ENCODE measurements at places on chromosomes 5 and 9.
A peak's percentile ranks its signal among the peaks of the same experiment; 100 is the strongest.

- no peak for DNase-seq
These were observed 97.0 kb upstream of the ANKRD55 start for GRCh38 chr5:56330167-56330566.

- DNase-seq, result no peak
These were observed 116.9 kb upstream of the S1PR3 start for GRCh38 chr9:88874391-88874790.

- DNase-seq, result no peak
These were observed 1.6 kb downstream of the B4GALT1 start for GRCh38 chr9:33165263-33166151.

DNA sequence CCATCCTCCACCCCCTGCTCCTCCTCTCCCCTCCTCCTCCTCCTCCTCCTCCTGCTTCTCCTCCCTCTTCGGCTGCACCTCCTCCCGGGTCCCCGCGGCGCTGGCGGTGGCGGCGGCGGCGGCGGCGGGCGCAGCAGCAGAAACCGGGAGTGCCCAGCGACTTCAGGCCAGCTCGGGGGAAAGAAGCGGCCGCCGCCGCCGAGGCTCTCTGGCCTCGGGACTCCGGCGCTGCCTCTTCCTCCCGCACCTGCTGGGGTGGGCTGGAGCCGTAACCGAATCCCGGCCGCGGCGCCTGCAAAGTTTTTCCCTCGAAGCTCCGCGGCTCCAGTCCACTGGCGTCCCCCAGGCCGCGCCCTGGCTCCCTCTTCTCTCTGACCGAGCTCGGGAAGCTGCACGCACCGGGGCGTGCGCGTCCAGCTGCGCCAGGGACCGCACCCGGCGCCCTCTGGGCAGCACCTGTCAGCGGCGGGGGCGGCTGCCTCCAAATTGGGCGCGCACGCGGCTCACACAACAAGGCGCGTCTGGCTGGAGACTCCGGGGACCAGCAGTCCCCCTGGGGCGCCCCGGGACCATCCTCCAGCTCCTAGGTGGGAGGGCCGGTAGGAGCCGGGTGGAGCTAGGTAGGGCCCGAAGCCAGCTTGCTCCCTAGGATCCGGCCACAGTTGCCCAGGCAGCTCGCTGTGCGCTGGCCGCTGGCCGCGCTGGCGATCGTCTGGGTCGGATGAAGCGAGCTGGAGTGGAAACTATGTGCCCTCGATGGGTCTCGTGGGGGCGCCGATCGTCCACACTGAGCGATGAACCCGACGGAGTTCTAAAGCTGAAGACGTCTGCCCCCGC lies at the start of gene MCTP1:
Gene MCTP1, minus strand, starts transcription at position 523 of the 837 bp plus-strand sequence.
- DNase-seq, result peak; percentile 2

DNA sequence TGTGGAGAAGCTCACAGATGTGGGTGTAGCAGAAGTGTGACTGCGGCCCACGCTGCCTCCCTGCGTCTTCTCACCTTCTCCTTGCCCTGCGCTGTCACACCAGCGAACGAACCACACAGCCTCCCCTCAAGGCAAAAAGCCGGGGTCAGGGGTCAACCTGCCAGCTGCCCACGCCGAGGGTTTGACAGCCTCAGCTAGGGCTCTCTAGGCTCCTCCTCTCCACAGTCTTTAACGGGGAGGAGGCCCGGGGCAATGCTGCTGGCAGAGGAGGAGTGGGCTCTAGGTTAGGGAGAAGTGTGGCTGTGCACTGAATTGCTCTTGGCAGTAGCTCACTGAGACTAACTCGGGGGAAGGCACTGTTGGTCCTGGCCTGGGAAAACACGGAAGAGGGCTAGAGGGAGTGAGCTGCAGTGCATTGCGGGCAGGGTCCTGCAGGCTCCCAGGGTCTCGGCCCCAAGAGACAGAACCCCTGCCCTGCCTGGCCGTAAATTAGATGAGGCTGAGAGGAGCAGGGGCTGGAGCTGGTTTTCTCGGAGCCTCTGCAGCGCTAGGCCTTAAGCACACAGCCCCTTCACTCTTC lies 4.2 kb upstream of the TRIM52 start:
- DNase-seq, result no peak

- no peak for DNase-seq
These were observed 505.0 kb downstream of the ELAVL2 start for GRCh38 chr9:23321049-23321448.

- peak; percentile 1 for DNase-seq
These were observed 121.6 kb downstream of the TLR4 start for GRCh38 chr9:117825609-117826347.

DNA sequence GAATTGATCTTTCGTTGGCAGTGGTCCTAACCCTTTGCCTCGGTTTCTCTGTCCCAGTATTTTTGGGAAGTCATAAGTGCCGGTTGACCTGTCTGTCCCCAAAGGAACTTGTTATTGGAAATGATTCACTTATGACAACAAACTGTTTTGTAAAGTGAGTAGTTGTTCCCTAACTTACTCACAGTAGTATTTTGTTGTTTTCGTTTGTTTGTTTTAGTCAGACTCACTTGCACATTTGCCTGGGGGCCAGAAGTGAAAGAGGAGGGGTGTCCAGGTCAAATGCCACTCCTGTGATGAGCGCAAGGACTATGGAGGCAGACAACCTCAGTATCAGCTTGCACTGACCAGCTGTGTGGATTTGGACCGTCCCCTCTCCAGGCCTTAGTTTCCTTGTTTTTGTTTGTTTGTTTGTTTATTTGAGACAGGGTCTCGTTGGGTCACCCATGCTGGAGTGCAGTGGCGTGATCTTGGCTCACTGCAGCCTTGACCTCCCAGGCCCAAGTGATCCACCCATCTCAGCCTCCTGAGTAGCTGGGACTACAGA lies 47.3 kb downstream of the ANKRD55 start:
- no peak for DNase-seq

- DNase-seq, result no peak
These were observed 72.5 kb downstream of the BASP1 start for GRCh38 chr5:17289681-17290539.

- no peak for DNase-seq
These were observed 155.1 kb downstream of the CCDC192 start for GRCh38 chr5:127858116-127858784.

DNA sequence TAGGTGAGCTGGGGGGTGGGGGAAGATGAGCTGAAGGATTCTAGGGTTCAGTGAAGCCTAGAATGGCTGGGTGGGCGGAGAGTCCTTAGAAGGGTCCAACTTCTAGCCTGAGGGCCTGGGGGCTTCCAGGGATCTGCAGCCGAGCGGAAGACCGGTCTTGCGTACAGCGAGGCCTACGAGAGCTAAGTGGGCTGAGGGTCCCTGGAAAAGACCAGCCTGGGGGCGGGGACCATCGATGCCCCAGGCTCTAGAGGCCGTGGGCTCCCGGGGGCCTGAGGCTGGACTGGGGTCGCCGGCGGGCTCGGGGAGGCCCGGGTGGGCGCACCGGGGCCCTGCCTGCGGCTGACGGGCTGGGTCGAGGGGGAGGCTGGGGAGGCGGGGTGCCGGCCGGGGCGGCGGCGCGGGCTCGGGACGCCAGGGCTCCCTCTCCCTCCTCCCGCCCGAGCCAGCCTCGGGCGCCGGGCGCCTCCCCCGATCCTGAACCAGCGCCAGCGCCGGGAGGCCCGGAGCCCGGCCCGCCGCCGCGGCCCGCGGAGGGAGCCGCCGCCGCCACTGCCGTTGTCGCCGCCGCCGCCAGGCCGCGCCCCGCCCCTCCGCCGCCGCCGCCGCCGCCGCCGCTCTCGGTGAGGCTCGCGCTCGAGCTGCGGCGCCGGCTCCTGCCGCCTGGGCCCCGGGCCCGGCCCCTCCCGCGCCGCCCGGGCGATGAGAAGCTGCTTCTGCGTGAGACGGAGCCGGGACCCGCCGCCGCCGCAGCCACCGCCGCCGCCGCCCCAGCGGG lies at the start of gene MVB12B:
Gene MVB12B, plus strand, starts transcription at position 602 of the 778 bp plus-strand sequence. Its CDS starts 101 bp downstream, at position 703.
- no peak for DNase-seq

DNA sequence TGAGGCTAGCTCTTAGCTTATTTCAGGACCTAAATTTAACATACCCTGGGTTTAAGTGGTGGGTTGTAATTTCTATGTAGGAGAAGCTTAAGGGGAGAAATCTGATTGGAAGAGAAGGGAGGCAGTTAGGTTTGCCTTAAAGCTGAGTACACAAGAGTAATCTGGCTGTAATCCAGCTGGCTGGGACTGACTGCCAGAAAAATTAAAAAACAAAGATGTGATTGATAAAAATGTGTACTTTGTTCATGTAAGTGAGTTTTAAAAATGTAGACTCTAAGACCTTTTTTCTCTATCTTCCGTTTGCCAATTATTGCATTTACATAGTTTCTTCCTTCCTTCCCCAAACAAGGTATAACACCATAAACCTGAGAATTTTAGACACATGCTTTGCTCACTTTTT lies 17.5 kb upstream of the MSMP start:
- DNase-seq, result no peak

- no peak for DNase-seq
These were observed 141.0 kb downstream of the OLFM1 start for GRCh38 chr9:135228345-135228982.

Measured in stimulated activated CD8-positive, alpha-beta memory T cell treated with anti-CD3 and anti-CD28 coated beads, Interleukin-2, amount 100 ng/mL, for 48 hours (primary cell).